Left cardiac atrium (tissue), 4 donors: ENCODE measurements at places on chromosomes 4 and X. TPM values are rescaled to one million over a fixed set of nuclear protein-coding genes. Genes with fewer than 3 reads are reported as not detected.

GRCh38 chrX:68717663-68718442, 70.4 kb downstream of the STARD8 start:
- DNase-seq = no peak

DNA sequence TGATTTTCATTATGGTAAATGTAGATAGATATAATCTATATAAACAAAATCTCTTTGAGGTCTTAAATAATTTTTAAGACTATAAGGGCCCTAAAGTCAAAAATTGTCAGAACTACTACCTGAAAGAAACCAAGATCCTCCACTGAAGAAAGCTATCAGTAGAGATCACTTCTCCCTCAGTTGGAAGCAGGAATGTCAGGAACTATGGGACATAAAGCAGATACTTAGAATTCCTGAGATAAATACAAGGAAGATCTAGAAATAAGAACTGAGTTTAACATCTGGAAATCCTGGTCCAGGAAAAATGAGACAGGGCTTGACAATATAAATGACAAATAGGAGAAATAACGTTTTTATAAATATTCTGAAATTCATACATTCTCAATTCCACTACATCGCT, 97.2 kb downstream of the ADAMTS3 start:
- DNase-seq = no peak

GRCh38 chr4:138181287-138181686, 60.9 kb downstream of the SLC7A11 start:
- DNase-seq = peak; percentile 45

DNA sequence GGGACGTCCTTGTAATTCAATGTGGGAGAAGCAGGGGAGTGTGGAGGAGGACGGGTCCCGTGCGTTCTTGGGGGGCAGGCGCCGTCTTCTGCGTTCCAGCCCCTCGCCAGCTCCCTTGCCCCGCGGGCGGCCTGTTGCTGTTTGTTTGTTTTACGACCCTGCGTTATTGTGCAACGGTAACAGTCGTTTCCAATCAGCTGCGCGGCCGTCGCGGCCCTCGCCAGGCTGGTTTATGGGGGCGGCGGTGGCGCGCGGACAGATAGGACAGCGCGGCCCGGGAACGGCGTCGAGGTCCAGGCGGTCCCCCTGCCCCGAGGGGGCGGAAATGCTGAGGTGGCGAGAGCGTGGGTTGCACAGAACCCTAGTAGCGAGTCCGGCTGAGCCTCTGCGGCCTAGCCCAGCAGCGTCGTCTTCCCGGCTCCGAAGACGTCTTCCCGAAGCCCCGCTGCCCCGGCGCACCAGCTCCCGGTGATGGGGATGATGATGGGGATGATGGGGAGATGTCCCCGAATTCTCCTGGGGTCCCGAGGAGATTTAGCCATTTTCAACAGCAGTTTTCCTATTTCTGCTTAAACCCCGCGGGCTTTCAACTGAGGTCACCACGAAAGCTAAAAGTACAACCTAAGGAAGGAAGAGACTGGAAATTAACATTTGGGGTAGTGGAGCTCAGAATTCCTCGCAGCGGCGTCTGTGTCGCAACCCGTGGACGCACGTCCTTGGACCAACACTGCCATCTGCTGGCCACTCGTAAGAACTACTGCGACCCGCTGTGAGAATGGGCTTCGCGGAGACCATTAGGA, 4.8 kb downstream of the PDGFRA start:
- DNase-seq = peak; percentile 87

- no peak for DNase-seq
These were observed 957 bp downstream of the TIMM17B start for GRCh38 chrX:48896611-48897011.

DNA sequence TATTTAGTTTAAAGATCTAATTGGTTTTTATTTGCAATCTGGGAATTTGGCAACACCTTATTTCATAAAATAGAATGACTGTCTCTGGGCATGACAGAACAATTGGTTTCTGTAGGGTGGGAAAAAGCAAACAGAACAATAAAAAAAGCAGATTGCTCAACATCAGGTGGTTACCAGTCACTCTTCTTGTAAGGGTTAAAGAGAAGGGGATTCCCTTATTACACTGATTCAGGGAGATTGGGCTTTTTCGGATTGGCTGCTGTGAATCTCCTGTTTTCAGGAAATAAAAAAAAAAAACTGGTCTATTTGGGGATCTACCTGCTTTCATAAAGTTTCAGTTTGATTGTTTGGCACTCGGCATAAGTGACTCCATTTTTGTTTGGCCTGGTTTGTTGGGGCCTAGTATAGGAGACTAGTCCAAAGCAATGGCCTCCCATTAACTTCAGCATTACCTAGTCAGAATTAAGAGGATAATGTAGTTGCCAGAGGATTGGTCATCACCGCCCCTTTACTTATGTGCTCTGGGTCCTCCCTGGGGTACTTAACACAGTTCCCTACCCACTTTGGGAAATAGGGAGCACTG, 380.5 kb downstream of the IDS start:
- no peak for DNase-seq

GRCh38 chr4:186979961-186980745, 256.5 kb upstream of the FAT1 start:
- no peak for DNase-seq

- DNase-seq = no peak
These were observed 196.7 kb downstream of the HS3ST1 start for GRCh38 chr4:11232015-11232414.

DNA sequence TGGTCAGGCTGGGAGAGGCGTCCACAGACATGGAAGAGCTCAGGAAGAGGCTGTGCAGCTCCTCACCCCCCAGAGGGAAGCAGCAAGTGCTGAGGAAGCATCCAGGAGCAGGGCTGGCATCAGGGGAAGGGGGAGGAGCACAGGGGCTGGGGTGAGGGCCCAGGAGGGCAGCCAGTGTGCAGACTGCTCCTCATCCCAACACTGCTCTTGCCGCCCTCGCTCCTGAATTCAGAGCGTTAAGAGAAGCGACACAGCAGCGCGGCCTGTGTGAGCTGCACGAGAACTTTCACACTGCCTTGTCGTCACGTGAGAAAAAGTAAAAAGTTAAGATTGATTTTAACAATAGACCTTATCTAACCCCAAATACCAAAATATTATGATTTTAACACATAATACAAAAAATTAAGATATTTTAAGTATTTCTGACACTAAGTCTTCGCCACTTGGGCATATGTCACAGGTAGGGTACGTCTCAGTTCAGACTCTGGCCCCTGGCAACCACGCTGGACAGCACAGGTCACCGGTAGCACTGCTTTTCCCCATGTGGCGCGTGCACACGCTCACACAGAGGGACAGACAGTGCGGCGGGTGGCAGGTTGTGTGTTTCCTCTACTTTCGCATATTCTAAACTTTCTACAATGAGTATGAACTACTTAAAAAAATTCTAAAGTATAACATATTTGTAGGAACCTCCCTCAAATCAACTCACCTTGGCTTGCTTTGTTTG, 19.7 kb downstream of the NOP14 start:
- no peak for DNase-seq

DNA sequence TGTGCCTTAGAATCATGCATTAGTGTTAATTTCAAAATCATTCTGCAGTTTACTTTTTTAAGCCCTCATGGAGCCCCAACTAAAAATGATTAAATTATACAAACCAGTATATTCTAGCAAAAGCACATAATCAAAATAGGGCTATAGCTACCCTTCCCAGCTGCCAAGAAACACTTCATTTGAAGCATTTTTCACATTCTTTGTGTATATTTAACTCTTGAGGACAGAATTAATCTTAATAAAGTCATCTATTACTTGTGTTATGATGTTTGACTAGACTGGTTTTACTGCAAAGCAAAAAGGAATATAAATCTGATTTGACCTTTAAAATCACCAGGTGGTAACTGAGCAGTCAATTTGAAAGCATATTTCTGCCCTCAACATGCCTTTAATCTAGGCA, 145.1 kb downstream of the PRDM5 start:
- DNase-seq = no peak

- DNase-seq = no peak
These were observed 186.9 kb downstream of the LRBA start for GRCh38 chr4:150828159-150828558.

DNA sequence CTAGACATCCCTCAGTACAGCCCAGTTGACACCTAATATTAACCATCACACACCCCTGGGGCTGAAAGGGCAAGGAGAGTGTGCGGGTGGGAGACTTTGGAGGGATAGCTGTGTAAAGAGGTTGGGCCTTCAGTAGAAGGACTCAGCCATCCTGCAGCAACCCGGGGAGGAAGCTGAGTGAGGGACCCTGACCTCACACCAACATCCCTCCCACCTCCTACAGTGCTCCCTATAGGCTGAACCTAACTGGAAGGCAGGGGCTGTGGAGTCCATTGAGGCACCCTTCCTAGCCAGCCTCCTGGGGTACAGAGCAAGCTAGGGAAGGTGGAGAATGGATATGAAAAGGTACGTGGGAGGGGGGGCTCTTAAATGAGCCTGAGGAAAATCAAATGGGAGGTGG, 276.3 kb downstream of the PTTG2 start:
- no peak for DNase-seq

- DNase-seq = no peak
These were observed 2086.5 kb upstream of the TENM3 start for GRCh38 chr4:180156684-180157083.

GRCh38 chr4:109559625-109559982, 442 bp upstream of the MCUB start:
- peak; percentile 48 for DNase-seq

GRCh38 chr4:146182443-146182842, 6.9 kb downstream of the LSM6 start:
- DNase-seq = no peak

DNA sequence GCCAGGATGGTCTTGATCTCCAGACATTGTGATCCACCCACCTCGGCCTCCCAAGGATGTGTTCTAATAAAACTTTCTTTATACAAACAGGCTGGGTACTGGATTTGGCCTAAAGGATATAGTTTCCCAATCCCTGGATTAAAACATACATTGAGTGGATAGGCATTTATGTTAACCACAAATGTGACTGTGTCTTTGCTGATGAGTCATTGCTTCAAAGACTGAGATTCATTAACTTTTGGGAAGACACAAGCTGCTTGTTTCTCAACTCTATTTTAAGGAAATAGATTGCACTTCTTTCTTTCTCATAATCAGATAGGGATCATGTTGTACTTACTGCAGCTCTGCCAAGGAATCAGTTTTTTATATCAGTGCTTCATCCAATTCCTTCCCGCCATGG, 131.3 kb upstream of the AGA start:
- no peak for DNase-seq

DNA sequence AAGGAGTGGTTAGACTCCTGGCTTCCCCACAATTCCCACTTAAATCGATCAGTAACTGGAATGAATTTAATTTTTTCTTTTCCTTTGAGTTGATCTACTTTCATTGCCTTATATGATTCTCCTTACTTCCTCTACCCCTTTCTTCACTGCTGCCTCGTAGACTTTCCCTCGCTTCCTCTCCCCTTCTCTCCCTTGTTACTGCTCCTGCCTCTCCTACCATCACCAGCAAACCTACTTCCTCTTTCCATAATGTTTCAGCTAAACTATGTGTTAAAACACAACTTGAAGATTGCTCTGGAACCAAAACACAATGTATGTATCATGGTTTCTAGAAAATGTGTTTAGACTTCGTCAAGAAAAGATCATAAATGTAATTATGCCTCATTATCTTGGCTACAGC, 132.0 kb upstream of the TET2 start:
- DNase-seq = no peak

- no peak for DNase-seq
These were observed 167.1 kb downstream of the AMELX start for GRCh38 chrX:11460347-11460746.

GRCh38 chrX:47030339-47030738, 47.9 kb upstream of the RGN start:
- DNase-seq = no peak

GRCh38 chr4:94351319-94351718, 8.7 kb upstream of the HPGDS start:
- DNase-seq = no peak

- DNase-seq = no peak
These were observed 114.9 kb downstream of the EFHC2 start for GRCh38 chrX:44228621-44229020.

DNA sequence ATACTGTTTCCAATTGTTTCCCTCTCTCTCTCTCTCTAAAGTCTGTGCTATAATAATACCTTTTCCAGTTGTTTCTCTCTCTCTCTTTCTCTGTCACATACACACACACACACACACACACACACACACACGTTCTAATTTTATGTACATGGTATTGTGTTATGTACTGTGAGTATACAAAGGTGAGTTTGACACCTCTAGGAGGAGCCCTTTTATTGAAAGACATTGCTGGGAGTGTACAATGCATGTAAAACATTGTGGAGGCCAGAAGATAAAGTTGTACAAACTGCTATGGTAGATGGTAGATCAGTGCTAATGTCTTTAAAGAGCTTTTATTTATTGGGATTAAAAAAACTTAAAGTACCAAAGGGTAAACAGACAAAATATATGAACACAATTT, 53.6 kb downstream of the BLTP1 start:
- no peak for DNase-seq

- DNase-seq = no peak
These were observed 47.8 kb upstream of the DUSP21 start for GRCh38 chrX:44795945-44796450.

DNA sequence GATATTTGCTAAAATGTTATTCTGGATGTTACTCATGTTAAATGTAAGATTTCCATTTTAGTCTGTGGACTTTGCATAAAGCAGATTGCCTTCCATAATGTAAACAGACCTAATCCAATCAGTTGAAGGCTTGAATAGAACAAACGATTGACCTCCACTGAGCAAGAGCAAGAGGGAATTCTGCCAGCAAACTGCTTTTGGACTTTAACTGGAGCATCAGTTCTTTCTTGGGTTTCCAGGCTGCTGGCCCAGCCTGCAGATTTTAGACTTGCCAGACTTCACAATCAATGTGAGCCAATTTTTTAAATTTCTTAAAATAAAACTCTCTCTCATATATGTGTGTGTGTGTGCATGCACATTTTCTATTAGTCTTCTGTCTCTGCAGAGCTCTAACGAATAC, 1248.8 kb downstream of the ADGRL3 start:
- no peak for DNase-seq

- DNase-seq = no peak
These were observed 133.4 kb downstream of the ATG4A start for GRCh38 chrX:108224727-108225621.

SORCS2 gene
- total RNA-seq = 2.4 TPM

ITIH6 gene
- total RNA-seq = not detected

NUDT10 gene
- 0.13 TPM for total RNA-seq

MAGEA2B gene
- total RNA-seq = not detected

TMEM156 gene
- total RNA-seq = not detected

SLC7A11 gene
- 3.3 TPM for total RNA-seq

SLC10A6 gene
- total RNA-seq = 0.76 TPM

SYNPO2 gene
- 94.4 TPM for total RNA-seq

UNC5C gene
- 6.2 TPM for total RNA-seq

OCIAD2 gene
- 9.2 TPM for total RNA-seq

APLN gene
- 18.0 TPM for total RNA-seq
